Activated CD8-positive, alpha-beta T cell treated with anti-CD3 and anti-CD28 coated beads for 36 hours (primary cell): ENCODE measurements at places on chromosomes 3 and 15. TPM values are rescaled to one million over a fixed set of nuclear protein-coding genes. Genes with fewer than 3 reads are reported as not detected.

Gene FANCD2OS
- total RNA-seq: not detected

Gene TNFSF10
- 21.5 TPM for total RNA-seq

Gene XCR1
- not detected for total RNA-seq

Gene EOMES
- 4.4 TPM for total RNA-seq

Gene VGLL3
- total RNA-seq: not detected

Gene ZNF660
- total RNA-seq: 1.0 TPM

Gene NRROS
- 24.2 TPM for total RNA-seq

Gene SI
- not detected for total RNA-seq

Gene NBEAL2
- 58.9 TPM for total RNA-seq

- H3K4me1 ChIP-seq: peaks cover 7% of the 10 kb centered on the region
- no peak overlapping the region for H3K27ac ChIP-seq
- H3K36me3 ChIP-seq: no peaks in the 10 kb centered on the region
- peaks cover 3% of the 10 kb centered on the region for H3K27me3 ChIP-seq
- DNase-seq: peak; percentile 48
- H3K4me3 ChIP-seq: no peak overlapping the region
Observed at GRCh38 chr15:51634591-51635198, 12.1 kb upstream of the DMXL2 start.

DNA sequence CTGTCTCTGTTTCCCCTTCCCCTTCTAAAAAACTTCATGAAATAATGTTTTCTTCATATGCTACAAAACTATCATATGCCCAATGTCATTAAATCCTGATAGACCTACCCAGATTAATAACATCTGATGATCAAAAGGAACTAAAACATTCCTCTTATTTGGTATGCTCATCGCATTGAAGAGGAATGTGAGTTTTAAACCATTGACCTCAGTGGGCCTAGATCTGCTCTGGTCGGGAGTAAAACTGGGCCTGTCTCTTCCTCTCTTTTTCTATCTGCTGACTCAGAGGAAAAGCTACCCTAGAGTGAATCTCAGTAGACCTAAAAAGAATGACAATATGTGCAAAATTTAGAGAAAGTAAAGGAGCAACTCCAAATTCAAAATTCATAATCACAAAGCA lies 275.8 kb downstream of the SATB1 start:
- no peaks in the 10 kb centered on the region for H3K4me1 ChIP-seq
- no peaks in the 10 kb centered on the region for H3K36me3 ChIP-seq

DNA sequence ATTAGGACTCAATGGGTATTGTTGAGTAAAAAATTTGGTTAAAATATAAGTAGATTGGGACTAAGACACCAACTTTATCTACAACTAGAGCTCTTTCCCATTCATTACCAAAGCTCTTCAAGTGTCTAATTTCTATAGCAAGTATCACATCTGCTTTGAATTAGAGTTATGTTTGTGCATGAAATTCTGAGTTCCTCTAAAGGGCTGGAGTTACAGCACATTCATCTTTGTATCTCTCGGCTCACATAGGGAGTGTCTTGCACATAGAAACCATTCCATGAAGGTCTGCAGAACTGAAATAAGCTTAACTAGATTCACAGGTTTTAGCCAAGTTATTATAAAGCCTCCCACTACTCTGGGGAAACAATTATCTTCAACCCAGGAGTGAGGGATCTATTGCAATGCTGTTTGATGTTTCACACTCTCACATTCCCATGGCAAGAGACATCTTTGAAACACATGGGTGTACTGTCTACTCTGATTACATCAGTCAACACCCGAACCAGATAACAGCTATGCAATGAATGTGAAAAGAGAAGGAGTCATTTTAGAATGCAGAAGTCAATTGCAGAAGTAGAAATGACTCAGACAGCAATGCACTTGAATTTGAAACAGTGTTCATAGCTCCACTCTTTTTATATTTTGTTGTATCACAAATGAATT lies 93.1 kb upstream of the KBTBD8 start:
- no peak overlapping the region for H3K4me3 ChIP-seq
- peaks cover 4% of the 10 kb centered on the region for H3K36me3 ChIP-seq
- peaks cover 8% of the 10 kb centered on the region for H3K27me3 ChIP-seq
- no peak for DNase-seq

- DNase-seq: peak; percentile 51
- no peaks in the 10 kb centered on the region for H3K27me3 ChIP-seq
- H3K27ac ChIP-seq: no peak overlapping the region
- peaks cover 23% of the 10 kb centered on the region for H3K36me3 ChIP-seq
Observed at GRCh38 chr3:149936812-149937230, 33.9 kb downstream of the PFN2 start.

GRCh38 chr3:60246361-60246760 lies 1004.9 kb downstream of the FHIT start:
- H3K27me3 ChIP-seq: no peaks in the 10 kb centered on the region
- H3K4me3 ChIP-seq: no peak overlapping the region
- H3K27ac ChIP-seq: no peak overlapping the region
- peaks cover 6% of the 10 kb centered on the region for H3K4me1 ChIP-seq
- DNase-seq: no peak
- H3K36me3 ChIP-seq: no peaks in the 10 kb centered on the region

- H3K4me1 ChIP-seq: no peaks in the 10 kb centered on the region
- H3K36me3 ChIP-seq: peaks cover 2% of the 10 kb centered on the region
- no peaks in the 10 kb centered on the region for H3K27me3 ChIP-seq
- DNase-seq: no peak
- H3K4me3 ChIP-seq: no peak overlapping the region
- H3K27ac ChIP-seq: no peak overlapping the region
Observed at GRCh38 chr3:183933160-183933559, 48.5 kb upstream of the PARL start.

DNA sequence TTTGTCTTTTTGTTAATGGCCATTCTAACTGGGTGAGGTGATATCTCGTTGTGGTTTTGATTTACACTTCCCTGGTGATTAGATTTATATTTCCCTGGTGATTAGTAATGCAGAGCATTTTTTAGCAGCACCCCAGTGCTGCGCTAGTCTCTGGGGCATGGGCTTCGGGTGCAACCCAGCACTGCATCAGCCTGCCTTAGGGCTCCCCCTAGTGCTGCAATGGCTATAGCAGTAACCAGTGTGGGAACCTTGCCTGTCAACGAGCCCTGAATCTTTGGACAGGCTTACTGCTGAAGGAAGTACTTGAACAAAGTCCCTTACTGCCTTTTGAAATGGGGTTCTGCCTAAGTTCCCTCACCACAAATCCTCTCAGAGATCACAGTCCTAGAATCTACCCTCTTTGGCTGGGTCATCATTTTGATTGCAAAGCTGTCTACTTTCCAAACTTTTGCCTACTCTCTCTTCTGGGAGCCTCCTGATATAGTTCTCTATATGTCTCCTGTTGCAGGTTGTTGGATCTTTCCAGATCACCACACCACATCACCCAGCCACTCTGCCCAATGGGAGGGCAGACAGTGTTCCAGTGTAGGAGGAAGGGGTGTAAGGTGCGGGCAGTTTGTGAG lies 79.2 kb upstream of the CCNL1 start:
- H3K27me3 ChIP-seq: no peaks in the 10 kb centered on the region
- peaks cover 5% of the 10 kb centered on the region for H3K4me1 ChIP-seq
- H3K27ac ChIP-seq: no peak overlapping the region
- no peaks in the 10 kb centered on the region for H3K36me3 ChIP-seq

GRCh38 chr3:118714800-118715199 lies 319.8 kb downstream of the IGSF11 start:
- H3K27me3 ChIP-seq: peaks cover 2% of the 10 kb centered on the region
- H3K4me1 ChIP-seq: no peaks in the 10 kb centered on the region
- H3K36me3 ChIP-seq: no peaks in the 10 kb centered on the region
- no peak overlapping the region for H3K4me3 ChIP-seq

DNA sequence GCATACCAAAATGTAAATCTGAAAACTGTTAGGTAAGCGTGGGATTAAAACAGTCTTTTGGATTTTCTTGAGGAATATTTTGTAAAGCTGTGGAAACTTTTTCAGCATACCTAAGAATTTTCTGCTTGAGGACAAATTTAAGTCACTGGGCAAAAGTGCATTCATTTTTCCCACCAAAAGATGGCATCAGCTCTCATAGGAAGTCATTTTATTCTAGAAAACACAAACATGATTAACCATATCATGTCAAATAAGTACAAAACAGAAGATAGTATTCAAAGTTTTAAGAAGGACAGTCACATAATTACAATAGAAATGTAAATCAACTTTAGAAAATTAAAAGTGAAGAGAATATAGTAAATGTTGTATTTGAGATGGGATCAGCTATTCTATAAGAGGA lies 63.5 kb downstream of the SLC49A4 start:
- H3K36me3 ChIP-seq: peaks cover 5% of the 10 kb centered on the region
- H3K4me3 ChIP-seq: no peak overlapping the region
- no peaks in the 10 kb centered on the region for H3K27me3 ChIP-seq
- DNase-seq: no peak

- no peaks in the 10 kb centered on the region for H3K36me3 ChIP-seq
- DNase-seq: no peak
- peak overlapping the region; percentile 58 for H3K4me3 ChIP-seq
- peaks cover 29% of the 10 kb centered on the region for H3K27me3 ChIP-seq
- H3K27ac ChIP-seq: no peak overlapping the region
Observed at GRCh38 chr15:55742498-55742926, 440 bp downstream of the PRTG start.

- no peaks in the 10 kb centered on the region for H3K36me3 ChIP-seq
- peaks cover 61% of the 10 kb centered on the region for H3K27me3 ChIP-seq
- peaks cover 19% of the 10 kb centered on the region for H3K4me1 ChIP-seq
- H3K4me3 ChIP-seq: peak overlapping the region; percentile 82
- DNase-seq: no peak
Observed at GRCh38 chr3:192916371-192917027, 1.2 kb downstream of the MB21D2 start.
